ENCODE measurements at places on chromosomes 4 and X. TPM values are rescaled to one million over a fixed set of nuclear protein-coding genes. Genes with fewer than 3 reads are reported as not detected.

C1QTNF7 gene
- total RNA-seq, result not detected

TLL1 gene
- total RNA-seq, result not detected

LRP2BP gene
- total RNA-seq, result 0.45 TPM

DNA sequence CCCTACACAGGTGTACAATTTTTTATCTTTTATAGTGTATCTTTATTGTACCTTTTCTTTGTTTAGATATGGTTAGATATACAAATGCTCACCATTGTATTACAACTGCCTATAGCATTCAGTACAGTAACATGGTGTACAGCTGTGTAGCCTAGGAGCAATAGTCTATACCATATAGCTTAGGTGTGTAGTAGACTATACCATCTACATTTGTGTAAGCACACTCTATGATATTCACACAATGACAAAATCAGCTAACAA, 80.3 kb downstream of the FAM13A start:
- DNase-seq, result no peak

DNA sequence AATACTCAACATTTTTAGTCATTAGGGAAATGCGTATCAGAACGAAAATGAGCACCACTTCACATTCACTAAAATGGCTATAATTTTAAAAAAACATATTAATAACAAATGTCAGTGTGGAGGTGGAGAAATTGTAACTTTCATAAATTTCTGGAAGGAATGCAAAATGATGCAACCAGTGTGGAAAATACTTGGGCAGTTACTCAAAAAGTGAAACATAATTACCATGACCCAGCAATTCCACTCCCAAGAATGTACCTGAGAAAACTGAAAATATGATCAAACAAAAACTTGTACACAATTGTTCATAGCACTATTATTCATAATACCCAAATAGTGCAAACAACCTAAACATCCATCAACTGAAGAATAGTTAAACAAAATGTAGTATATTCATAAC, 76.1 kb upstream of the FAM241A start:
- no peak for DNase-seq

DNA sequence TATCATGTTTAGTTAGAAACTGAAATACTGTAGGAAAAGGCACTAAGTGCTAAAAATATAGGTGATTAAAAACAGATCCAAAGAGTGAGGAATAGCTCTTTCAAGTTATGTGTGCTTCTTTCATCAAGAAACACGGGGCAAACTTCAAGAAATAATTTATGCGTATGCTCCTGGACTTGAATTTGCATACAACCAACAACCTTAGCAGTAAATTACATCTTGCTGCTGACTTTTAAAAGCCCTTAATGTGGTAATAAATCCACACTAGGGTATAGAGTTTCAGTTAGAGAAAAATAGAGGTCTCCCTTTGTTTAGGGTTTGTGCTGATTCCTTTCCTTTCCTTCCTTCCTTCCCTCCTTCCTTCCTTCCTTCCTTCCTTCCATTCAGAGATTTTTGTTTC, 94.5 kb upstream of the GC start:
- no peak for DNase-seq

GRCh38 chr4:142128529-142128928, 492.1 kb downstream of the IL15 start:
- DNase-seq, result no peak

Data from natural killer cell treated with Interleukin-12 subunit alpha and Interleukin-12 subunit beta and Interleukin-15 and Interleukin-18, amount 100 ng/mL, for 72 hours (primary cell).